ENCODE measurements at places on chromosomes 12 and 14.
A peak's percentile ranks its signal among the peaks of the same experiment; 100 is the strongest.

DNA sequence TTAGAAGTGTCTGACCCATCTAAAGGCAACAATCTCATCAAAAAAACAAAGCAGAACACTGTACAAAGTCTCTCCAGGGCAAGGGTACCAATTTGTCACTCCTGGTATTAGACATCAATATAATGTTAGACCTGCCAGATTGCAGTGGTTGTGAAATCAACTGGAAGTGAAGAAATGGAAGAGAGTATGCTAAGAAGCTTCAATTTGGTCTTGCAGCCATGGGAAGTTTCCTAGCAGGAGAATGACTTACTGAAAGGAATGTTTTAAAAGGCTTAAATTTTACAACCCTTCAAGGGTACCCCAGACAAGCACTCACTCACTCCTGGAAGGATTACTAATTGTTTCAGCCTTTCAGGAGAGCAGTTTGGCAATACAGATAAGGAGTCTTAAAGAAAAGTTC, 18.9 kb downstream of the LLPH start:
- no peak for DNase-seq

DNA sequence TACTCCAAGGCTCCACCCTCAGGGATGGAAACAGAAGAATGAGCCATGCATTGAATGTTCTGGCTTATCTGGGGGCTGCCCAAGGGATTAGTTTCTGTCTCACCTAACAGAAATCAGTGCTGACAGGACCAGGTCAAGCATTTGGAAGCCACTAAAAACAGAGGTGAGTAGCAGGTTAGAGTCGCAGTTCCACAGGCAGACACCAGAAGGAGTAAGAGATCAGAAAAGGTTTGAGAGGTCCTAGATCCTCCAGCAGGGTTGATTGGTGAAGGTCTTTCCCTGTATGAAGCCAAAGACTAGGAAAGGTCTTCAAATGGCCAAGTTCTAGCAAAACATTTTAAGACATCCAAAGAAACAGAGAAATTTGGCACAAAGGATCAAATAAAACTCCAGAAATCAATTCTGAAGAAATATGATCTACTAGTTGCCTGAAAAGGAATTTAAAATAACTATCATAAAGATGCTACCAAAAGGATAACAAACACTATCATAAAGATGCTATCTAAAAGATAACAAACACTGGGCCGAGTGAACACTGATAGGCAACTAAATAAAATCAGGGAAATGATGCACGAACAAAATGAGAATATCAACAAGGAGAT, 19.5 kb upstream of the TTC9 start:
- peak; percentile 73 for DNase-seq

- no peak for DNase-seq
Measured at GRCh38 chr12:79055926-79056674, 191.5 kb downstream of the SYT1 start.

DNA sequence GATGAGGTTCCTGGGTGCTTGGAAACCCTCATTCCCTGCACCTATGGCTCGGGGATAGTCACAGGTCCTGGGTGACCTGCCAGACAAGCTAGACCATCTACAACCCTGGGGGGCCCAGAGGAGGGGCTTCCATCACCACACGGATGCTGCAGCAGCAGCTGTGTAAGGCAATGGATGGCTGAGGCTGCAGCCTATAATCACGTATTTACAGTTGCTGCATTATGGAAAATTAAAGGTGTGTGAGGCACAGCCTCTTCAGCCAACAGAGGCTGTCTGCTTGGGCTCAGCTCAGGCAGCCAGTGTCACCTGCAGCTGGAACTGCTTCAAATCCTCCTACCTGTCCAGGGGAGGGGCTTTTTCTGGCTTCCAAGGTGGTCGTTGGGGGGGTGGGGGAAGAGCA, 268.1 kb downstream of the CACNA1C start:
- DNase-seq: no peak

GRCh38 chr14:40599725-40600124, 1007.0 kb upstream of the LRFN5 start:
- no peak for DNase-seq

- DNase-seq: peak; percentile 73
Measured at GRCh38 chr12:52050116-52050757, 1.0 kb upstream of the NR4A1 start.

GRCh38 chr14:94622653-94623421, 10.6 kb downstream of the SERPINA3 start:
- DNase-seq: no peak

GRCh38 chr12:106564678-106565329, 18.0 kb upstream of the RFX4 start:
- DNase-seq: no peak
